ENCODE measurements at places on chromosomes 13 and 19.

DNA sequence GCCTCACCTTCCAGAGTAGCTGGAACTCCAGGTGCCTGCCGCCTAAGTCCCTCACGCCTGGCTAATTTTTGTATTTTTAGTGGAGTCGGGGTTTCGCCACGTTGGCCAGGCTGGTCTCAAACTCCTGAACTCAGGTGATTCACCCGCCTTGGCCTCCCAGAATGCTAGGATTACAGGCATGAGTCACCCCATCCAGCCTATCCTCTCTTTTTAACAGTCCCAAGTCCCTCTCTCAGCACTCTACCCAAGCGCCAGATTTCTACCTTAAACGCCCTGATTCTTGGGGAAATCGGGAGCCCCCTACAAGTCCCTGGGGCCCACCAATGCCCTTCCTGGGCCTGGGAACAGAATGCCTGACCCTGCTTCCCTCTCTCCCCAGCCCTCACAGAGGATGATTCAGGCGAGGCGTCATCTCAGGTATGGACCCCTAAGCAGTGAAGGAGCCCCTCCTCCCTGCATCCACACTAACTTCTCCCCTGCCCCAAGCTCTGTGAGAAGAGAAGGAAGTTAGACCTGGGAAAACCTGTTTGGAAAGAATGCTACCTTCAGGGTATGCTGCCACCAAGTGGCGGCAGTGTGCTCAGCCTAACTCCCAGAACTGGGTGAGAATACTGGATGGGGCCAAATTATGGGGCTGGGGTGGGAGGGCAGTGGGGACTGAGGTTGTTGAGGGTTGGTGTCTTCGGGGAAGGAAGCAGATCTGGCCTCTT is 20.8 kb upstream of the EBI3 start:
- no peak for DNase-seq

GRCh38 chr13:99505814-99506269 is 4.6 kb downstream of the TM9SF2 start:
- no peak for DNase-seq

GRCh38 chr19:44742330-44743061 is 6.0 kb upstream of the BCL3 start:
- no peak for DNase-seq

GRCh38 chr13:105798541-105798940 is 736.9 kb downstream of the EFNB2 start:
- DNase-seq = no peak

- no peak for DNase-seq
Observed at GRCh38 chr19:55552620-55553019, 7.3 kb upstream of the SBK3 start.

GRCh38 chr19:33553530-33554310 is 32.1 kb upstream of the PEPD start:
- DNase-seq = no peak

- no peak for DNase-seq
Observed at GRCh38 chr19:18996351-18996750, 37.0 kb downstream of the SUGP2 start.

- no peak for DNase-seq
Observed at GRCh38 chr13:46340631-46341111, 46.4 kb downstream of the RUBCNL start.

GRCh38 chr13:21717817-21718216 is 46.9 kb downstream of the FGF9 start:
- DNase-seq = no peak

DNA sequence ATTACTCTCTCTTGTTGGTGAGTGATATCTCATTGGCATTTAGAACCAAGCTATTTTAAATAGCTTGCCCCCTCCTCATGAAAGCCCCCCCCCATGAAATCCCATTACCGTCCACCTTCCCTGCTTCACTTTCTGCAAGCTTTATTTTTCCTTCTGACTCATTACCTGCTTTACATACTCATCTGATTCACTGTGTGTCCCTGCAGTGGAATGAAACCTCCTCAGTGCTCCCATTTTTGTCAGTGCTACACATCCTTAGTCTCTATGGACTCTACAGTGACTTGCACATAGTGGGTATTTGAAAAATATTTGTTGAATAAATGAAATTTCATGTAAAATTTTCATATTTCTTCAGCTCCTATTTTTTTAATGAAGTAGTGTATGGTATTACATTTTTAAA is 62.3 kb downstream of the DOCK9 start:
- no peak for DNase-seq

GRCh38 chr13:80297503-80297902 is 43.4 kb downstream of the SPRY2 start:
- DNase-seq = no peak

DNA sequence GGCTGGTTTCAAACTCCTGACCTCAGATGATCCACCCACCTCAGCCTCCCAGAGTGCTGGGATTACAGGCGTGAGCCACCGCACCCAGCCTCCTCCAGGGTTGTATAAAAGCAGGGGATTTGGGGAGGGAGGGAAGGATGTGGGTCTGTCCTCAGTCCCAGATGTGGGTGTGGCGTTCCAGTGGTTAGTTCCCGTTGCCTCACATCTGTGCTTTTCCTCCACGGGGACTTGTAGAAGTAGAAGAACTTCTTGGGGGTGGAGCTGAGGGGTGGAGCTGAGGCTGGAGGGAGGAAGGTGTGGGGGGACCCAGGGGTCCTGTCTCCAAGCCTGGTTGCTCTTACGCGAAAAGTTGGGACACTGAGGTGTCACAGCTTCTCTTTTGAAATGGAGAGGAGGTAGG is 514 bp upstream of the MCEMP1 start:
- no peak for DNase-seq

- DNase-seq = no peak
Observed at GRCh38 chr13:54185785-54186184, 1157.2 kb downstream of the OLFM4 start.

DNA sequence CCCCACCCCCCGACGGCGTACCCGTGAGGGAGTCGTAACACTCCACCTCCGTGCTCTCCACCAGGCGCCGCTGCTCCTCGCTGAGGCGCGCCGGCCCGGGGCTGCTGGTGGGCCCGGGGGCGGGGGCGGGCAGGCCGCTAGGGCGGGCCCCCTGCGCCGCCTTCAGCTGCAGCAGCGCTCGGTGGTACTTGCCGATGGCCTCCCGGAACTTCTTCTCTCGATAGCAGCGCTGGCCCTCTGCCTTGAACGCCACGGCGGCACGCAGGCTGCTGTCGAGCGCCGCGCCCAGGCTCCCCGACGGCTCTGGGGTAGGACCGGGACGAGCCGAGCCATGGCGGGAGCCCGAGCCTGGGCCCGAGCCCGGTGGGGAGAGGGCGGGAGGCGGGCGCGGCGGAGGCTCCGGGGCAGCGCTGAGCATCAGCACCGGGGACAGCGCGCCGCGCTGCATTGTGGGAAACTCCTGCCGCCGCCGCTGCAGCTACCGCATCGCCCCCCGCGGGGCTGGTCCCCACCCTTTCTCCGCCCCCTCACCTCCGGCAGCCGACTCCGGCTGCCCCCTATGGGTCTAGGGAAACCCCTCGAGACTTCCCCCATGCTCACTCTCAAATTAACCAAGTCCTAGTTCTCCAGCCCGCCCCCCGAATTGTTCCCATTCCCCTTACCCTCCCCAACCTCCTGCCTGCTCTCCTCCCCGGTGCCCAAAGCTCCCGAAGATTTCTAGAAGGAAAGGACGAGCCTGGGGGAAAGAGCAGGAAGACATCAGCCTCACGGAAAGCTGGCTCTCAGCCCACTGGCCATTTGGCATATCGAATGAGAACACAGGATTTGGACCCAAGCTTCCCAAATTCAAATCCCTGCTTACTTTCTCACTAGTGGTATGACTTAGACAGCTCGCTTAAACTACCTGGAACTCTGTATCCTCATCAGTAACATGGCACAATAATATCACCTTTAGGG is at the start of gene TTC9B:
Gene TTC9B (minus strand): TSS at position 451 of the 957 bp plus-strand sequence. CDS start 3 bp downstream, at position 448.
- DNase-seq = no peak

DNA sequence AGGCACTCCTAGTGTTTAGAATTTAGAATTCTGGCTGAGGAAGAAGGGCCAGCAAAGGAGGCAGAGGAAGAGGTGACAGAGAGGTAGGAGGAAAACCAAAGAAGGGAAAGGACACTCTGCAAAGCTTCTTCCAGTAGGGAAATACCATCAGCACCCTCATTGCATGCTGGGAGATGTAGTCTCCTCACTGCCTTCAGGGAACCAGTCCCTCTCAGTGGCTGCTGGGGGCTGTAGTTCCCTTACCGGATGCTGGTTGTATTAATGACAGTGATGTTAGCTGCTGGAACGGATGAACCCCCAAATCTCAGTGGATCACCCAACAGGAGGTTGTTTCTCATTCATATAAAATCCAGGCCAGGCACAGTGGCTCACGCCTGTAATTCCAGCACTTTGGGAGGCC is 10.1 kb downstream of the GRIN2D start:
- DNase-seq = no peak

DNA sequence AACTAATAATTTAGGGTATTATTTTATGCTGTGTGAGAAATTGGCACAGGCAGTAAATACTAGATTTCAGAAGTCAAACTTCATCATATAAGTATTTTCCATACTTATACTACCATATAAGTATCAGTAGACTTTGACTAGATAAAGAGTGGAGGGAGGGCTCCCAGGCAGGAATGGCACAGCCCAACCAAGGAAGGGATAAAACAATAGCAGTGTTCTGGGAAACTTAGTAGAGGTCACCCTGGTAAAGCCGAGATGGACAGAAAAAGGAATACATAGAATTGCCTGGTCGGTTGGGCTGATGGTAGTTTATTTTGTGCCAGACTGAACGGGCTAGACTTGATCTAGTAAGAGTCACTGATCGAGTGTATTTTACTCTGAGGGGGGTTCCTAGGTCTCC is 19.6 kb upstream of the KCTD4 start:
- no peak for DNase-seq

DNA sequence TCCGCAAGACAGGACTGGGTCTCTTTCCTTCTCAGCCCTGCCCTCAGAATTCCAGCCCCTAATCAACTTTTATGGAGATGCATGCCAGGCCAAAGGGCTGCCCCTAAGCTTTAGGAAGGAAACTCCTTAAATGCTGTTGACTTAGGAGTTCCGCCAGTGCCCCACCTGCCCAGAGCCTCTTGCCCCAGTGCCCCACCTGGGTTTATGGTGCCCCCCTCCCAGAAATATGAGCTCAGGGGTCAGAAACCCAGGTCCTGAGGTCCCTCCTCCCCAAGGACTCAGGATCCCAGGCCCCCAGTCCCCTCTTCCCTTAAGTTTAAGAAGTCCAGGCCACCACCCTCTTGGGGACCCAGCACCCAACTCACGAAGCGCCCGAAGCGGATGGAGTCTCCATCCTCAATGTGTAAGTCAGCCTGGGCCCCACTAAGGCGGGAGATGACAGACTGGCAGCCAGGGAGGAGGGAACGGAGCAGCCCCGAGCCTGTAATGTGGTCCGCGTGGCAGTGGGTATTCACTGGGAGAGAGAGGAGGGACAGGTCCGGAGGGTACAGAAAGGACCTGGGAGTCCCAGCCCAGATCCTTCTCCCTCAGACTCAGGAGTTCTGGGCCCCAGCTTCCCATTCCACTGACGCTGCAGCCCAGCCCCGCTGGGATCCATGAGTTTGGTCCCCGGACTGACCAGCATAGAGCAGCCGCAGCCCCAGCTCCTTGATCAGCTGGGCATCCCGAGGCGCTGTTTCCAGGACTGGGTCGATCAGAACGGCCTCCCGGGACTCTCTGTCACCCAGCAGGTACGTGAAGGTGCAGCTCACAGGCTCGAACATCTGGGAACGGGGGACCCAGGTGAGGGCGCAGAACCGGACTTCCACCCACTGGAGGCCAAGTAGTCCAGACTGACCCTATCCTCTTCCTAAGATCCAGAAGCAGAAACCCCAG is 897 bp downstream of the ETHE1 start:
- no peak for DNase-seq

GRCh38 chr19:28313633-28314032 is 899.3 kb downstream of the UQCRFS1 start:
- DNase-seq = no peak

DNA sequence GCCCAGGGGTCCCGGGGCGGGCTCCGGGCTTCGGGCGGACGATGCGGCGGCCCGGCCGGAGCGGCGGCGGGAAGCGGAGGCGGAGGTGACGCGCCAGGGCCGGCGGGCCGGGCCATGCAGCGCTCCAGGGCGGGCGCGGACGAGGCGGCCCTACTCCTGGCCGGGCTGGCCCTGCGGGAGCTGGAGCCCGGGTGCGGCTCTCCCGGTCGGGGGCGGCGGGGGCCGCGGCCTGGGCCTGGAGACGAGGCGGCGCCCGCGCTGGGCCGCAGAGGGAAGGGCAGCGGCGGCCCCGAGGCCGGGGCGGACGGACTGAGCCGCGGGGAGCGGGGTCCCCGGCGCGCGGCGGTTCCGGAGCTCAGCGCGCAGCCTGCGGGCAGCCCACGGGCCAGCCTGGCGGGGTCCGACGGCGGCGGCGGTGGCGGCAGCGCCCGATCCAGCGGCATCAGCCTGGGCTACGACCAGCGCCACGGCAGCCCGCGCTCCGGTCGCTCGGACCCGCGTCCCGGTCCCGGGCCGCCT is 362 bp downstream of the WTIP start:
- no peak for DNase-seq

DNA sequence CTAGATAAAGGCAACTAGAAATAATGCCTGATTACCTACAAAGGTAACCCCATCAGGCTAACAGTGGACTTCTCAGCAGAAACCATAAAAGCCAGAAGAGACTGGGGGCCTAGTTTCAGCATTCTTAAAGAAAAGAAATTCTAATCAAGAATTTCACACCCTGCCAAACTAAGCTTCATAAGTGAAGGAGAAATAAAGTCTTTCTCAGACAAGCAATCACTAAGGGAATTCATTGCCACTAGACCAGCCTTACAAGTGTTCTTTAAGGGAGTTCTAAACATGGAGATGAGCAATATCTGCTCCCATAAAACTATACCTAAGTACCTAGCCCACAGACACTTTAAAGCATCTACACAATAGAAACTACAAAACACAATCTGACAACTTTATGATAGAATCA is 823.5 kb downstream of the PCDH17 start:
- no peak for DNase-seq

DNA sequence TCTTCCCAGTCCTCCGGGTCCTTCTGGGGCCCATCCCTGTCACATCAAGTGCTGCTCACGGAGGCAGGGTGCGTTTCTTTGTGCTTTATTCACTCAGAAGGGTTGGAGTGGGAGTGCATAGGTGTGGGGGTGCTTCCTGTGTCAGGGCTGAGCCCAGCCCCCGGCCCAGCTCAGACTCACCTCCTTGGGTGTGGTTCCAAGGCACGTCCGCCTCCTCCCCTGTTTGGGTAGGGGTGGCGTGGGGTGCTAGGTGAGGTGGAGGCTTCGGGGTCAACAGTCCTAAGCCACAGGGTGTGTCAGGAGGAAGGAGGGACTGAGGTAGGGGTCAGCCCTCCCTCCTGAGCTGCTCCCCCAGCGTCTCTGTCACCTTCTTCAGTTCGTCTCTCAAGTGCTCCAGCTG is 3.1 kb downstream of the CCER2 start:
- no peak for DNase-seq

GRCh38 chr19:32830231-32831014 is 39.1 kb downstream of the SLC7A9 start:
- DNase-seq = no peak

- DNase-seq = no peak
Observed at GRCh38 chr19:14694641-14695266, 4.9 kb downstream of the ZNF333 start.

Data from stimulated activated CD4-positive, alpha-beta T cell treated with anti-CD3 and anti-CD28 coated beads, Interleukin-15, amount 100 ng/mL, for 1 hour (primary cell).